Left lung (tissue), 14 donors: ENCODE measurements at places on chromosomes 3 and 15. TPM values are rescaled to one million over a fixed set of nuclear protein-coding genes. Genes with fewer than 3 reads are reported as not detected.

DNA sequence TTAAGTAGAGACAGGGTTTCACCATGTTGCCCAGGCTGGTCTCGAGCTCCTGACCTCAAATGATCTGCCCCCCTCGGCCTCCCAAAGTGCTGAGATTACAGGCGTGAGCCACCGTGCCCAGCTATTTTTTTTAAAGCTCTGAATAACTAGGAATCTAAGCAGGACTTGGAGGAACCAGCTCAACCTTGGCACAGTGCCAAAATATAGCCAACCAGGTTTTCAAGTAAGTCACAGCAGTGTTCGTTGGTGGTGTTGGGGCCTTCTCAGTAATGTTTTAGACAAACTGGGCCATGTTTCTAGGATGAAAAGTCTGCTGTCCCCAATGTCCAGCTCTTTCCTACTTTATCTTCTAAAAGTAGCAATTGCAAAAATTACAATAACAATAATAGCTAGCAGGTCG is 6.4 kb upstream of the ADAM10 start:
- no peak for DNase-seq
- no peak overlapping the region for H3K27ac ChIP-seq
- no peaks in the 10 kb centered on the region for H3K36me3 ChIP-seq
- no peaks in the 10 kb centered on the region for H3K4me1 ChIP-seq
- H3K27me3 ChIP-seq, result no peaks in the 10 kb centered on the region
- no peak overlapping the region for H3K4me3 ChIP-seq

The KIF15 gene
- 3.9 TPM for total RNA-seq

The CLDN18 gene
- 354 TPM for total RNA-seq

DNA sequence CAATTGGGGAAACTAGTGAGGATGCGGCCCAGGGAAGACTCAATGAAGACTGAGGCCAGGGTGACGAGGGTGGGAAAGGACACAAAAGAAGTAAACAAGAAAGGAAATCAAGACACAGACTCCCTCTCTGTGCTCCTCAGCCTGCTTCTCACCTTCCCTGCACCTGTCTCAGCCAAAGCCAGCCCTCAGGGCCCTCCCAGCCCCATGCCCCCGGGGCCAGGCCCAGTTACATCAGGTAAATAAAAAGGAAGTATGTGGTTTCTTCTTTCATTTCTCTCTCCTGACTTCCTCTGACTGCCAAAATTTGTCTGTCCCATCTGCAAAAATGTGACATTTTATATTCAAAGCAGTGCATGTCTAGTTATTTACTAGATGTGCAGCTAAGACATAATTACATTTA is 328.0 kb downstream of the UACA start:
- H3K4me3 ChIP-seq, result no peak overlapping the region
- no peak for DNase-seq
- H3K27me3 ChIP-seq, result no peaks in the 10 kb centered on the region
- H3K27ac ChIP-seq, result no peak overlapping the region

The UPK1B gene
- total RNA-seq, result 0.18 TPM
